ENCODE measurements at places on chromosomes 3 and 15.

DNA sequence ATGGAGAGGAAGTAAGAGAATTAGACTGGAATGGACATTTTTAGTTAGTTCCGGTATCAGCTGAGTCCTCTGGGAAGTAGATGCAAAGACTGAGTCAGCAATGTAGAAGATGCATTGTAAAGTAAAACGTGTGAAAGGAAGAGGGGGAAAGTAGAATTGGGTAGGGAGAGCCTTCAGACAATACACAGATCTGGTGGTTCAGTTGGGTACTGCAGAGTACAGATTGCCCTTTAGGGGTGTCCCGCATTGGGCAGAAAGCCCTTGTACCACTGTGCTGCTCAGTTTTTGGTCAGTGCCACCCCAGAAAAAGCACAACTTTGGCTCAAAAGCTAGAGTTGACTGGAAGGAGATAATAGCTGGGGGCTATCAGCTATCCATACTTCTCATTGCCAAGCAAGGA lies 247.4 kb downstream of the KBTBD8 start:
- DNase-seq, result no peak

GRCh38 chr3:82384181-82384580 lies 622.7 kb upstream of the GBE1 start:
- no peak for DNase-seq

GRCh38 chr3:146715170-146715569 lies 110.0 kb upstream of the PLSCR5 start:
- no peak for DNase-seq

GRCh38 chr15:69325456-69325971 lies 26.8 kb downstream of the PAQR5 start:
- DNase-seq, result no peak

DNA sequence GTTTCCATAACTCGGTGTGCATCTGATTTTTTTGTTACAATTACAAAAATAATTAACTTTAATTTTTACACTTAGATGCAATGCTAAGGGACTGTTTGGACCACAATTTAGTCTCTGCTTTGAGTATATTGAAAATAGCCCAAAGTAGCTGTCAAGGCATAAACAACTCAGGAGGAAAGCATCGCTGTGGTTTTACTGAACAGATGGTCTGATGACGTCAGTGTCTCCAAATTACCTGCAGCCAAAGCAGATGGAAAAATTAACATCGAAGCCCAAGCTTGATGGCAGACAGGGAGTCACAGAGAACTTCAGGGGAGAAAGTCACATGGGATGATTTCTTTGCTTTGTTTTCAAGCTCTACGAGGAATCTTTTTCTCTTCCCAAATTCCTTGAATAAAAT lies 83.1 kb upstream of the PLCL2 start:
- DNase-seq, result peak; percentile 98

DNA sequence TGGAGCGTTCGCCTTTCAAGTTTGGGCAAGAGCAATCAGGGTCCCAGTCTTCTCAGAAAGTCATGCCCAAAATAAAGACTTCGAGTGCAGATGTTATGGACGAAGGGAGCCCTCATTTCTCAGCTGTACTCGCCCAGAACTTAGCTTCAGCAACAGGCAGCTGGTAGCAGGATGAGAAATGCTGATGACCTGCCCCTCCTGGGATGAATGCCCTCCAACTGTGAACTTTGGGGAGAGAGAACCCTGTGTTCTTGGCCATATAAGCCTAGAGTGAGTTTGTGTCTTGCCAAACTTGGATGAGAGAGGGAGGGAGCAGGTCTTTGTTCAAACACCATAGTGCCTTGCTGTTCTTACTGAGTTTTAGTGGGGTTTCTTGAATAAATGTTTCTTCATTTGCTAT lies 400.3 kb downstream of the LRTM1 start:
- no peak for DNase-seq

DNA sequence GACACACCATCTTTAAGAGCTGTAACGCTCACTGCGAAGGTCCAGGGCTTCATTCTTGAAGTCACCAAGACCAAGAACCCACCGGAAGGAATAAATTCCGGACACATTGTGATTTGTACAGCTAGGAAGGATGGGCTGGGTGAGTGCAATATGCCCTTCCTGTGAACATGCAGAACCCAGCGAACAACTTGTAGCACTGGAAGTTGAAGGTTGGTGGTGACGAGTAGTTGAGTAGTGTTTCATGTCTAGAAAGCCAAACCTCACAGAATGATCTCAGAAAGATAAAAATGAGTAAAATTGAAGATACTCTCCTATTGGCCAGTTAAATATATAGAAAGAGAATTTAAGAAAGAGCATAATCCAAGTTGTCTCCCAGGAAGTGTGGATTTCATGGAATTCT lies 462.2 kb upstream of the CFAP20DC start:
- DNase-seq, result no peak

DNA sequence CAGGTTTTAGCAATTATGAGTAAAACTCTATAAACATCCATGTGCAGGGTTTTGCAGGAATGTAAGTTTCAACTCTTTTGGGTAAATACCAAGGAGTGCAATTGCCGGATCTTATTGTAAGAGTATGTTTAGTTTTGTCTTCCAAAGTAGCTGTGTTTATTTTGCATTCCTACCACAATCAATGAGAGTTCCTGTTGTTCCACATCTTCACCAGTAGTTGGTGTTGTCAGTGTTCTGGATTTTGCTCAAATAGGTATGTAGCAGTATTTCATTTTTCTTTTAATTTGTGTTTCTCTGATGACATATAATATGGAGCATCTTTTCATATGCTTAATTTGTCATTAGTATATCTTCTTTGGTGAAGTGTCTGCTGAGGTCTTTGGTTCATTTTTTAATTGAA lies 185.1 kb upstream of the GALNT15 start:
- DNase-seq, result no peak

DNA sequence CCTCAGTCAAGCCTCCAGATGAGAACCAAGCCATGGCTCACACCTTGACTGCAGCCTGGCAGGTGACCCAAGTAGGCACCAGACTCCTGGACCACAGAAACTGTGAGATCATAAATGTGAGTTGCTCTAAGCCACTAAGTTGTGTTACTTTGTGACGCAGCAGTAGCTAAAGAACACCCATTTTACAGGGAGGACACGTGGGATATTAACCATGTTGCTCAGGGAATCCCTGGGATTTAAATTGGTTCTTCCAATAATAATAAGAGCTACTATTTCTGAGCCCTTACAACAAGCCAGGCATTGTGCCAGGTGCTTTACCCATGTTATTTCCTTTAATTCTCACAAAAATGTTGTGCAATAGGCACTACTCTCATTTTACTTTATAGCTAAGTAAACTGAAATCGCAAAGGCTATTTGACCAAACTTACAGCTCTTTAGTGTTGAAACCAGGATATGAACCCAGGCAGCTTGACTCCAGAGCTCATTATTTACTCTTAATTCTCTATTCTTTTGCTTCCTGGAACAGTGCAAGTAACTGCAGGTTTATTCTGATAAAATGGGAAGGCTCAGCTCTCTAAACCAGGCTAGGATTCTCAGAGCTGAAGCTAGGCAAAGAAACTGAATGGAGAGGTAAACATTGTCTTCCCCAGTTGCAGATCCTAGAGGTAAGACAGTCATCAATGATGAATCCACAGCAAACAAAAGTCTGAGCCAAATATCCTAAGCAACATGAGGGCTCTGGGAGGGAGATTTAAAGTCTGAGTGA lies 294.4 kb downstream of the KBTBD8 start:
- DNase-seq, result no peak

GRCh38 chr3:40312661-40313226 lies 3.2 kb downstream of the EIF1B start:
- DNase-seq, result peak; percentile 1
